Fibroblast of skin of back (primary cell): ENCODE measurements at places on chromosomes 13 and 19.

DNA sequence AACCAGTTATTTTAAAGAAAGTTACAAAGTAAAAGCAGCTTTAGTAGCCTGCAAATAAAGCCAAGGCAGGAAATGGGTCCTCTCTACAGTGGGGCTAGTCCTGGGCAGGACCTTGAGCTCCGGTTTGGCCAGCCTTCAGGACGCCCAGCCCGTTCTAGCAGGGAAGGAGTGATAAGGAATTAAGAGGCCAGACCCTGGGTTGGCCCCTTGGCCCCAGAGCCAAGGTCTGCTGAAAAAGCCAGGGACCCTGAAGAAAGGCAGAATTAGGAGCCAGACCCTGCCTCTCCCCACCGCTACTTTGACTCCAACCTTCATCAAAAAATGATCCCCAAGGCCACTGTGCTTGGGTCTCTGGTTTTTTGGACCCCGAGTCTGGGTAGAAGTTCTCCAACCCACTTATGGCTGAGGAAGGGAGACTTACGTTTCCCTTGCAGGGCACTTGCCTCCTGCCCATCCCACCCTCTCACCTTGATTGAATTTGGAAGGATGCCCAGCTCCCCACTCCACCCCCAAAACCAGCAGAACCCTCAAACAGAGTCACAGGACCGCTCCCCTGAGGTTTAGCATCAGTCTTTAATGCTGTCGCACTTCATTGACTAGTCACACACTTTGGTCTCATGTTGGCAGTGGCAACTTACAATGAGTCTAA is 3.9 kb downstream of the DNAJB1 start:
- DNase-seq: no peak

DNA sequence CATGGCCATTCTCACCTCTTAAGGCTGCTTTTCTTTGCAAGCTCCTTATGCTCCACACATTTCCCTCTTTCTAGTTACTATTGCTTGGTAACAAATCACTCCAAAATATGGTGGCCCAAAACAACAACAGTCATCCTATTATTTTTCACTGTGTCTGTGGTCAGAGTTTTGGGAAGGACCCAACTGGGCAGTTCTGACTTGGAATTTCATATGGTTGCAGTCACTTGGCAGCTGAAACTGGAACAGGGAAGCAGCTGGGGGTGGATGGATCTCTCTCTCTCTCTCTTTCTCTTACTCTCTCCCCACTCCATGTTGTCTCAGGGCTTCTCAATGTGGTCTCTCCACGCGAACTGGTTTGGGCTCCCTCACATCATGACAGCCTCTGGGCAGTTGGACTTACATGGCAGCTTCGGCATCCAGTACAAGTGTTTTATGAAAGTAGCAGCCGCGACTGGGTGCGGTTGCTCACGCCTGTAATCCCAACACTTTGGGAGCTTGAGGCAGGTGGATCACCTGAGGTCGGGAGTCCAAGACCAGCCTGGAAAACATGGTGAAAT is 39.6 kb downstream of the NUMBL start:
- DNase-seq: peak; percentile 37

GRCh38 chr13:27139565-27139964 is 32.0 kb downstream of the USP12 start:
- DNase-seq: no peak

- DNase-seq: no peak
Measured at GRCh38 chr19:12260861-12261260, 33.8 kb downstream of the ZNF44 start.

DNA sequence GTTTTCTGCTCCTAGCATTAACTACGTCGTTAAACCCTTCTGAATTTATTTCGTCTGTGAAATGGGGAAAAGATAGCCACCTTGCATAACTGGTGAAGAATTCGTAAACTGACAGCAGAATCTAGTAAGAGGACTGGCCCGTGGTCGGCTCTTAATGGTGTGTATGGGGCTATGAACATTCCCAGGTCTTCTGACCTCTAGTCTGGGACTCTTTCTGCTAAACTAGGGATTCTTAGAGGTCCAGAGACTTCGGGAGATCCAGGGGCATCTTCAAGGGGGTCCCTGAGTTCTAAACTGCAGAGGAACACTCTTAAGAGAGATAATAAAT is 231.1 kb upstream of the SERP2 start:
- no peak for DNase-seq

GRCh38 chr13:105972306-105972721 is 563.1 kb downstream of the EFNB2 start:
- no peak for DNase-seq
